ENCODE measurements at places on chromosomes 13 and 19. TPM values are rescaled to one million over a fixed set of nuclear protein-coding genes. Genes with fewer than 3 reads are reported as not detected.

- no peak overlapping the region for H3K4me3 ChIP-seq
- H3K4me1 ChIP-seq = no peaks in the 10 kb centered on the region
- H3K27ac ChIP-seq = no peak overlapping the region
- H3K27me3 ChIP-seq = no peaks in the 10 kb centered on the region
- no peak for DNase-seq
Measured at GRCh38 chr13:100388923-100389322, 199.7 kb downstream of the GGACT start.

DNA sequence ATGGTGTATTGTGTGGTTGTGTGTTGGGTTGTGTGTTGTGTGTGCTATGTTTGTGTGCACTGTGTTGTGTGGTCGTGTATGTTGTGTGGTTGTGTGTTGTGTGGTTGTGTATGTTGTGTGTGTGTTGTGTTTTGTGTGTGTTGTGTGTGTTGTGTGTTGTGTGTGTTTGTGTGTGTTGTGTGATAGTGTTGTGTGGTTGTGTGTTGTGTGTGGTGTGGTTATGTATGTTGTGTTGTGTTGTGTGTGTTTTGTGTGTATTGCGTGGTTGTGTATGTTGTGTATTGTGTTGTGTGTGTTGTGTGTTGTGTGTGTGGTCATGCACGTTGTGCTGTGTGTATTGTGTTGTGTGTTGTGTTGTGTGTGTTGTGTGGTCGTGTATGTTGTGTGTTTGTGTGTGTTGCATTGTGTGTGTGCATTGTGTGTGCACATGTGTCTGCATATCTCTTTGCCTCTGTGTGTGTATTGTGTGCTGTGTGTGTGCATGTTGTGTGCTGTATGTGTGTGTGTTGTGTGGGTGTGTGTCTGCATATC lies 2.9 kb downstream of the C3 start:
- H3K4me3 ChIP-seq = no peak overlapping the region
- no peaks in the 10 kb centered on the region for H3K36me3 ChIP-seq
- DNase-seq = no peak

DNA sequence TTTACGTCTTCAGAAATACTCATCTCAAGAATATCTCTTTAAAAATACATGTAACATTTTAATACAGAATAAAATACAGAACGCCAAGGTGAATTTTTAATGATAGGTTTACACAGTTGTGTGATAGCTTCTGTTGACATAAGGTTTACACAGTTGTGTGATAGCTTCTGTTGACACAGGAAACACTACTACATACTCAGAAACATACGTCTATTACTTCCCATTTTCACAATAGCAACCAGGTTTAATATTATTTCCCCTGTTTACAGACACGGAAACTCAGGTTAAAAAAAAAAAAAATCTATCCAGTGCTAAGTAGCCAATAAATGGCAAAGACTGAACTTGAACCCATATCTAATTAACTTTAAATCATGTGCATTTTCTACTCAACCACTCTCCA lies 571.2 kb downstream of the LIG4 start:
- DNase-seq = no peak
- no peak overlapping the region for H3K4me3 ChIP-seq
- no peaks in the 10 kb centered on the region for H3K36me3 ChIP-seq
- no peaks in the 10 kb centered on the region for H3K27me3 ChIP-seq
- H3K27ac ChIP-seq = no peak overlapping the region
- no peaks in the 10 kb centered on the region for H3K4me1 ChIP-seq

DNA sequence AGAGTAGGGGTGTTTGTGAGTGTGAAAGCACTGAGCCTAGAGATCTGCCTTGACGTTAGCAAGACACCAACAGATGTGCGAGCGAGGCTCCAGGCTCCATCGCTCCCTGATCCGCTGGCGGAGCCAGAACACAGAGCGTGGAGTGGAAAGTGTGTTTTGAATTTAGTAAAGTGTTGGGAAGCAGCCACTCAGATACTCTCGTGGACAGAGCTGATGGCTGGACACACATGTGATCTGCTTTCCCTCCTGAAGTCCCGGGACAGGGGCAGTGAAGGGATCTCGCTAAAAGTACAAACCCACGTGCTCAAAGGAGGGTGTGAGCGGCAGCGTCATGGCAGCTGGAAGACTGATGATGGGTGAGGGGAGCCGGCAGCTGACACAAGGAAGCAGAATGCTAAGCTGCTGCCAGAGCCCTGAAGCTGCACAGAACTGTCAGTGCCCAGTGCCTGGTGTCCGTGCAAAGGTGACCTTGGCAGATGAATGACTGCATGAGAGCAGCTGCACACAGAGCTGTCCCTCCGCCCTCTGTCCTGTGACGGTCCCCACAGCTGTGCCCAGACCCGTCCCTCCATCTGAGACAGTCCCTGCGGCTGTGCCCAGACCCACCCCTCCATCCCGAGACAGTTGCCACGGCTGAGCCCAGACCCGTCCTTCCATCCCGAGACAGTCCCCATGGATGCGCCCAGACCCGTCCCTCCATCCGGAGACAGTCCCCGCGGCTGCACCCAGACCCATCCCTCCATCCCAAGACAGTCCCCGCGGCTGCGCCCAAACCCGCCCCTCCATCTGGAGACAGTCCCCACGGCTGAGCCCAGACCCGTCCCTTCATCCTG lies 29.6 kb upstream of the TMEM255B start:
- DNase-seq = no peak
- no peaks in the 10 kb centered on the region for H3K36me3 ChIP-seq
- peaks cover 2% of the 10 kb centered on the region for H3K27me3 ChIP-seq
- peaks cover 7% of the 10 kb centered on the region for H3K4me1 ChIP-seq
- no peak overlapping the region for H3K27ac ChIP-seq

DNA sequence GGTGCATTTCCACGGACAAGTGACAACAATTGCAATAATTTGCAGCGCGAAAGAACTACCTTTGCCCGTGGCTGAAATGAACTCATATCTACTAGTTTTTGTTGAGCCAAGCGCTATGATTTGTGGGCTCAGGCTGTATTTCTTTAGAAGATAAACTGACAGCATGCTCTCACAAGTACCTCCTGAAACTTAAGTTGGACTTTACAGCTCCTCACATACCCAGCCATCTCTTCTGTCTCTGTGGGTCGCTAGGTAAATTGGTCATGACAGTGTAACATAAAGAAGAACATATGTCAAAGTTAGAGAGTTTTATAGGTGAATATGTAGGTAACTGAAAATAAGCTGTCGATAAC lies 839 bp downstream of the COG6 start:
- no peak overlapping the region for H3K27ac ChIP-seq
- peaks cover 24% of the 10 kb centered on the region for H3K4me1 ChIP-seq
- H3K27me3 ChIP-seq = no peaks in the 10 kb centered on the region
- H3K36me3 ChIP-seq = peaks cover 19% of the 10 kb centered on the region
- H3K4me3 ChIP-seq = peak overlapping the region; percentile 67

- H3K27me3 ChIP-seq = no peaks in the 10 kb centered on the region
- DNase-seq = no peak
- peaks cover 92% of the 10 kb centered on the region for H3K4me1 ChIP-seq
- peak overlapping the region; percentile 33 for H3K4me3 ChIP-seq
Measured at GRCh38 chr13:98542568-98543377, 34.1 kb downstream of the STK24 start.

GRCh38 chr13:97124915-97125809 lies 97.0 kb upstream of the MBNL2 start:
- peaks cover 22% of the 10 kb centered on the region for H3K4me1 ChIP-seq
- H3K4me3 ChIP-seq = no peak overlapping the region
- peak overlapping the region; percentile 43 for H3K27ac ChIP-seq
- H3K36me3 ChIP-seq = no peaks in the 10 kb centered on the region
- DNase-seq = no peak

GAPDHS gene
- not detected for polyA plus RNA-seq

TEAD2 gene
- polyA plus RNA-seq = 52.2 TPM
